ENCODE measurements at places on chromosomes 3 and 15.

DNA sequence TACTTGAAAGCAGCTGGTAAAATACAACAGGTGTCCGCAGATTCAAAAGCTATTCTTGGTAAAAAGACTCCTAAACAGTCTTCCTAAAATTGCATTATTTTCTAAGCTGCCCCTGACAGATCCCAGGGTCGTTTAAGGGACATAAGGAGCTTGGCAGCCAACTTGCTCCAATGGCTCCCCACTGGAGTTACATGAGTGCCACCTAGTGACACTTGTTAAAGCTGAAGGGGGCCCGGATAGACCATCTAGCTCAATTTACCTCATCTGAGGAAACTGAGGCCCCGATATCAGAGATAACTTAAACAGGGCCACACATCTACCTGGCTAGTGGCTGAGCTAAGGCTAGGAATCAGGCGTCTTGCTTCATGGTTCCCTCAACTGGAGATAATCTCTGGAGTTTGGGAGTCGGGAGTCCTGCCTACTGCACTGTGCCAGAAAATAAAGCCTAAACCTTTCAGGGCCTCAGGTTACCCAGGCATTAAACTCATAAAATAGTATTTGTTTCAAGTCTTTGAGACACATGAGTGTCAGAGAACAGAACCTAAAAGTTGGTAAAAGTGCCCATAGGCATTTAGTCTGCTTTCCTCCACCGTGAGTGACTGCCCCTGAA, 6.5 kb upstream of the TBC1D23 start:
- DNase-seq = no peak

GRCh38 chr15:71414853-71415252, 299.6 kb downstream of the THSD4 start:
- DNase-seq = no peak

DNA sequence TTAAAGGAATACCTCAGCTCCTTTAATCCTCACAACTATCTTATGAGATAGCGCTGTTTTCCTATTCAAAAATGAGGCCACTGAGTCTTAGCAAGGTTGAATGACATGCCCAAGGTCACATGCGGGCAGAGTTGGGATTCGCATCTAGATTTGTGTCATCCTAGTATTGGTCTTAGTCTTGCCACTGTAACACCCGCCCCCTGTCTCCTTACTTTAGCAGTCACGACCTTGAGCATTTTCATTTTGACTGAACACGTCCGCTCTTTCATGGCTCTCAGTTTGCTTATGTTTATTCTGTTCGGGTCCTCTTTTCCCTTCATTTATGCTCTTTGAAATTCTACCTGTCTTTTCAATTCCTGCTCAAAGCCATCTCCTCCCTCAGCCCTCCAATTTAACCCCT, 112.5 kb upstream of the CADPS start:
- DNase-seq = no peak

GRCh38 chr3:45544717-45545296, 49.7 kb upstream of the LIMD1 start:
- DNase-seq = no peak

DNA sequence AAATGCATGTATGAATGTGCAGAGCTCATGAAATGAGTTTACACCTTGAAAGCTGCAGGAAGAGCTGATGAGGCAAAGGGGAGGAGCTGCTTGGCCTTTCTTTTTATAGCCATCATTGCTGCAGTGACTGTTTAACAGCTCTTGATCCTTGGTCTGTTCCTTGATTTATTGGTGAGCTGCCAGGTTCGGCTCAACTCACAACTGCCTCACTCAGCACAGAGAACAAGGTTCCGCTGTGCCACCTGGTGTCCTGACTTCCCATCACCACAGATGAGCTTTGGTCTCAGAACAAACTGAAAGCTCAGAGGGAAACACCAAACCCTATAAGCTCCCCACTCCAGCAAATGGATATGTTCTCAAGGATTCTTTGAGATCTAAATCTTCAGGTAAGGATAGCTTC, 626.1 kb downstream of the MAGI1 start:
- DNase-seq = no peak

DNA sequence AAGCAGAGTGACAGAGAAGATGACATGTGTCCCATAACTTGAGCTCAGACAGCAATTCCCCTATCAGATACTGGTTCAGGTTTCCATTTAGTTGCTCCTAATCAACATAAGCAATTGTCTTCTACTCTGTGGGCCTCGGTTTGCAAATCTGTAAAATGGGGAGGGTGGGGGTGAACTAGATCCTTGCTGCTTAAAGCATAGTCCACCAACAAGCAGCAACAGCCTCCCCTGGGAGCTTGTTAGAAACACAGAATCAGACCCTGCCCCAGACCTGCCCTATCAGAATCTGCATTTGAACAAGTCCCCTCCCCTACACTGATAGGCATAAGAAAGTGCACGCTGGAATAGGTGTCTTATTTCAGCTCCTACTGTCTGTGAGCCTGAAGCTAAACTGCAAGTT, 87.8 kb downstream of the CEMIP start:
- no peak for DNase-seq

- no peak for DNase-seq
Observed at GRCh38 chr3:160809453-160809852, 53.4 kb downstream of the PPM1L start.

DNA sequence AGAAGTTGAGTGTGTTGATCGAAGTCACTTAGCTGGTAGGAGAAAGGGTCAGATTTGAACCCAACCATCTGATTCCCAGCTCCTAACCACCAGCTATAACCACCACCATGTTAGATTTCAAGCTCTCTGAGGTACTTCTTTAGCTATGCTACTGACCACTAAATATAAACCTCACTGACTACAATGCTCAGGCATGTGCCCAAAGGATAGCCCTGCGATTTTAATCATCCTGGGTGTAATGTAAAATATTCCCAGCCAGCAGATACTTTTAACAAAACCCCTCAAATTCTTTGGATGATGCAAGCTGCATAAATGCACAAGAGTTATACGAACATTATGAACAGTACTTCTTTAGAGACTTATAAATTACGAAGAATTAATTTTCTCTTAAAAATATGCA, 115.2 kb upstream of the TSC22D2 start:
- DNase-seq = no peak

GRCh38 chr3:194485881-194486539, 792 bp downstream of the ATP13A3 start:
- DNase-seq = peak; percentile 80

- no peak for DNase-seq
Observed at GRCh38 chr15:64237677-64238076, 74.9 kb upstream of the PPIB start.

GRCh38 chr15:94855409-94856266, 624.3 kb downstream of the MCTP2 start:
- no peak for DNase-seq

- DNase-seq = no peak
Observed at GRCh38 chr3:105765308-105765639, 103.5 kb downstream of the CBLB start.

DNA sequence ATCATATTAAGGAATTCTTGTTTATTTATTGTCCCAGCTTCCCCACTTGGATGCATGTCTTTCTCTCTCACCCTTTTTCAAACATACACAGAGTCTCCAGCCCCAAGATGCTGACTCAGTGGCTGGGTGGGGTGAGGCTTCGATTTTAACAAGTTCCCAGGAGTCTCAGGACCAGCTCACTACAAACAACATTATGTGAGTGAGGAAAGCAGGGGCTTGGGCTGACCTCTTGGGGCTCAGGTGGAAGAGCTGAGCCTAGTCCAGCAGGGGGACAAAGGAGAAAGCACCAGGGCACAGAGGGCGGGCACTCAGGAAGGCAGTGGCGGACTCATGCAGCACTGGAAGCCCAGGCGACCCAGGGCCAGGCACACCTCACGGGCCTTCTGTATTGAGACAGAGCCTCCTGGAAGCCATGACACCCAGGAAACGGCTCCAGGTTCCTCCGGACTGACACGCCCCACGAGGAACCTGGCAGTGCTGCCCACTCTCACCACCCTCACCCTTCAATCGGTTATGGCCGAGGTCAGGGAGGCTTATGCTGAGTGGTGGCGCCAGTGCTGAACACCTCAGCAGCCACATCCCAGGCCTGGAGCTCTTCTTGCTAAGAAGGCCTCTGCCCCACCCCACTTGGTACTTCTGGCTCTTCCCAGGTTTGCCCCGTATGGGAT, 97.4 kb downstream of the LRIG1 start:
- peak; percentile 65 for DNase-seq

DNA sequence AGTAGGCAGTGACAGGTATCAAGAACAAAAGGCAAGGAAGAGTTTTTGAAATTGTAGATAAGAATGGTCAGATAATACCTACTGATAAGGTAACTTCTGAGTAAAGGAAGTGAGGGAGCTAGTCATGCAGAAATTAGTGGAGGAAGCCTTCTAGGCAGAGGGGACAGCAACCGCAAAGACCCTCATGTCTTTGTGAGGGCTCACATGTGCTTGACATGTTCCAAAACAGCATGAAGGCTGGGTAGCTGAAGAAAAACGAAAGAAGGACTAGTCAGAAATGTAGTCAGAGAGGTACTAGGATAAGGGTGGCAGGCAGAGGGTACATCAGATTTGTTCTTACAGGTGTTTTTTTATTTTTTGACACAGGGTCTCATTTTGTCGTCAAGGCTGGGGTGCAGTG, 5.3 kb downstream of the SIN3A start:
- no peak for DNase-seq

- DNase-seq = no peak
Observed at GRCh38 chr3:183592821-183593220, 37.3 kb upstream of the KLHL6 start.

GRCh38 chr3:59605318-59605717, 555.5 kb upstream of the CFAP20DC start:
- no peak for DNase-seq

DNA sequence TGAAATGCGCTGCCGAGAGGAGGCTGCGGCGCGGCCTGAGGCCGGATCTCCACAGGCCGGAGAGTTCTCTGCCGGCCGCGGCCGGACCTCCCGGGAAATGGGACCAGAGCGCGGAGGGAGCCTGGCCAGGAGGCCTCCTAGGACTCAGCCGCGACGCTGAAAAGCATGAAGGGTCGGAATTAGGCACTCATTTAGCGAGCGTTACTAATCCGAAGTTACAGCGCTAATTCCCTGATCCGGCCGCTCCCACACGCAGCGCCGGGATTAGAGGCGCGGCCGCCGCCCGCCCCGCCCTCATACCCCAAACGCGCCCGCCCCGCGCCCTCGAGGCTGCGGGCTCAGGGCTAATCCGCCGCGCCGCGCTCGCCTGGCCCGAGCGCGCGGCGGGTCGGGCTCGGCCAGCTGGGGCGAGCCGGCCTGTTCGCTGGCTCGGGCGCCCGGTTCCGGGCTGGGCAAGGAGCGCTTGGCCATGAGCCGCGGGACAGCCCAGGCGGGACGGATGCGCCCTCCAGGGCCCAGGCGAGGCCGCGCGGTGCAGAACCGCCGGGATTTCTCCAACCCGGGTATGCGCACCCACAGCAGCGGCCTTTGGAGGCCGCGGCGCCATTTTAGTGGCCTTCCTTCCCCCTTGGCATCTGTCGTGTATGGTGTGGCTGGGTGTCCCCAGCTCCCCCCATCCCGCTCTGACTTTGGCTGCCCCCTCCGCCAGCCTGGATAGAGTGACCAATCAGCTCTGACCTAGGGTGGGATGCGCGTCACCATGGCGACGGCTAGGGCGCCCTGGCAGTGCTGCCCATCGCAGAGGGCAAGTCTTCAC, 36.8 kb upstream of the POLG start:
- no peak for DNase-seq

GRCh38 chr15:44812029-44812517, 75.7 kb downstream of the TRIM69 start:
- no peak for DNase-seq

GRCh38 chr3:147389717-147390116, 16.6 kb downstream of the ZIC4 start:
- peak; percentile 58 for DNase-seq

GRCh38 chr3:89332793-89333192, 225.4 kb downstream of the EPHA3 start:
- no peak for DNase-seq

GRCh38 chr3:71443332-71443731, 140.2 kb downstream of the FOXP1 start:
- no peak for DNase-seq

DNA sequence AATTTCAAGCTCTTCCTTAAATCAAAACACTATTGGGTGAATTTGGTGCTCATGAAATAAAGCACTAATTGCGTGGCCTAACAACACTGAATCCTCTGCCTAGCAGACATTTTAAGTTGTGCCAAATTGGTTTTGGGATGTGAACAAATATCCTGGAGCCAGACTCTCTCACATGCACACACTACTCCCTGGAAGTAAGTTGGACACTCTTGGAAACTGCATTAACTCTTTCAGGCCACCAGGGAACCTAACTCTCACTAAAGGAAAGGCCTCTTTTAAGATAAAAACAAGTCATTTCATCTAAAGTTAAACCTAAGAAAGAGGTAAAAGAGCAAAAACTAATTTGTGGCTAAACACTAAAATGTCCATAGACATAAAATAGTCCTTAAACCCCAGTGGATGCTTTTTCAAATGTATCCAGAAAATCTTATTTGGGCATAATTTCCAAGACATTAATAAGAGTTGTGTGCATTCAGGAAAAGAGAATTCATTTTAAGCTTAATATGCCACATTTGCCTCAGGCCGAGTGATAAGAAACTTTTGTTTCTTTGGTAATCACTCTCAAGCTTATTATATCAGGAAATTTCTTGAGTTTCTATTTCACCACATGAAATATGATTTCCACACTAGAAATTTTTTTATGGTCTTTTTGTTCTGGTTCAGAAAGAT, 61.8 kb downstream of the ZBTB20 start:
- no peak for DNase-seq
